ENCODE measurements at places on chromosomes 5 and 9.

GRCh38 chr5:158813275-158813674 lies 286.4 kb downstream of the EBF1 start:
- no peak for DNase-seq

DNA sequence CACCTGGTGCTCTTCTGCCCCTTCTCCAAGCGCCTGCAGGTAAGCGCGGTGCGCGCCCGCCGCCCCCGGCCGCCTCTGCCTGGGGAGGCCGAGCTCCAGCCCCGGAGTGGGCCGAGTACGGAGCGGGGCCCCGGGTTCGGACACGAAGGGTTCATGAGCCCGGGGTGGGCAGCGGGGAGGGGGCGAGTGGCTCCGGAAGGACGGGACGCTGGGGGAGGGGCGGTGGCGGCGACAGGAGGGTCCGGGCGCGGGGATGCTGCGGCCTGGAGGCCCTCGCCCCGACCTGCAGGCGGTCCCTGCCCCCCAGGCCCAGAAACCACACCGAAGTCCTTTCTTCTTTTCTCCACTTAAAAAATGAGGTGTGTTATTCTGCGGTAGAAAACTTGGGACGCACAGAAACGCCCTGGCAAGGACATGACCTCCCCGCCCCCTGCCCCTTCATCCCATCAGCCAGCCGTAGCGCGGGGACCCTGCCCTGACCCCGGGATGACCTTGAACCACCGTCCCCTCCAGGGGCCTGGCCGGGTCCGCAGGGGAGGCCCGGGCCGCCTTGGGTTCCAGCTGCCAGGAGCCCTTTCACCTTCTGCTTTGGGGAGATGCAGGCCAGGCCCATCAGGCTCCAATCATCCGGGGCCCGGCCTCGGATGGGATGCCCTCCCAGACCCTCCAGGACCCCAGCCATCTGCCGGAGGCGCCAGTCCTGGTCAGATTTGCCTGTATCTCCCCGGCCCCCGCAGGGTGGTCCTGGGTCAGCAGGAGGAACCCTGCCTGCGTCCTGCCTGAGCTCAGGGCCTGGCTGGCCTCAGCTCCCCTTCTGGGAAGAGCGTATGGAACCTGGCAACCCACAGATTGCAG lies 545 bp downstream of the DIPK1B start:
- DNase-seq, result no peak

DNA sequence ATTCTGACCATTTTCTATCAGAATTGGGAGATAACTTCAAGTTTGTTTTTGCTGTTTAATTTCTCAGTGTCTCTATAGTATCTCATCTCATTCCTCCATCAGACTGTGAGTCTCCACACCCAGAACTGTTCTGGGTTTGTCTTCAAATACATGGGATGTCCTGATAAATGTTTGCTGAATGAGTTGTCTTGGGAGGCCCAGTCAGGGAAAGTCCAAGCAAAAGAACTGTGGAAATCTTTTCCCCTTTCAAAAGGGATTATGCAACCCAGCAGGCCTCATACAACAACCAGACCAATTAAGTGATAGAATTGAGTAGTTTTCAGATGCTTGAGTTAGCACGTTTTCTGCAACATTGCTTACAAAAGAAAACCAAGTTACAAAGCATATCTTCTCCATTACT lies 324.4 kb downstream of the BRINP1 start:
- DNase-seq, result no peak

DNA sequence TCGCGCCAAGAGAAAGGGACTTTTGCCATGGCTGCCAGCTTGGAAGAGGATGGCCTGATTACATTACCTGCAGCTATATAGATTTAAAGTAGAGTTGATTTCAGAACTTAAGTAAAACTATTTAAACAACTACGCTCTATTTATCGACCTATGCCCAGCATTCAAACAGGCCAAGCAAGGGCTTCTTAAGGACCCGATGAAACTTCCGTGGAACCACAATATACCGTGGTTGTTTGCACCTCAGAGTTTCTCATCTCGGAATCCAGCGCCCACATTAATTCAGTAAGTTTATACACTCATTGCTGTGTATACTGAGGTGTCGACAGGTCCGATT lies 505 bp upstream of the CDC14B start:
- DNase-seq, result no peak

GRCh38 chr9:126838055-126838811 lies 22.2 kb upstream of the ZBTB34 start:
- DNase-seq, result no peak

DNA sequence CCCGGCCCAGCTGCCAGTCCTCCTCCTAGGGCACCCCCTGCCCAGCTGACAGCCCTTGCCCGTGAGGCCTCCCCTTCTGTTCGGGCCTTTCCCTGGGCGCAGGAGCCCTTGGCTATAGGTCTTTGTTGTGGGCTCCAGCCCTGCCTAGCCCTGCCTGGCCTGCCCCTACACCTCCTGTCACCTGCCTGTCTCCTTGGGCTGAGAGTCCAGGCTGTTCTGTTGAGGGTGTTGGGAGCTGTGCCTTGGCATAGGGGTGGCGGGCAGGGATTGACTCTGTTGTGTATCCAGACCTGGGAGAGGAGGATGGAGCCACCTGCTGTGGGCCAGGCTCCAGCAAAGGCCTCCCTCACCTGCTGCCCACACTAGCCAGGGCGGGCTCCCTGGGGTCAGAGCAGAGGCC lies 11.6 kb downstream of the FCN2 start:
- no peak for DNase-seq

DNA sequence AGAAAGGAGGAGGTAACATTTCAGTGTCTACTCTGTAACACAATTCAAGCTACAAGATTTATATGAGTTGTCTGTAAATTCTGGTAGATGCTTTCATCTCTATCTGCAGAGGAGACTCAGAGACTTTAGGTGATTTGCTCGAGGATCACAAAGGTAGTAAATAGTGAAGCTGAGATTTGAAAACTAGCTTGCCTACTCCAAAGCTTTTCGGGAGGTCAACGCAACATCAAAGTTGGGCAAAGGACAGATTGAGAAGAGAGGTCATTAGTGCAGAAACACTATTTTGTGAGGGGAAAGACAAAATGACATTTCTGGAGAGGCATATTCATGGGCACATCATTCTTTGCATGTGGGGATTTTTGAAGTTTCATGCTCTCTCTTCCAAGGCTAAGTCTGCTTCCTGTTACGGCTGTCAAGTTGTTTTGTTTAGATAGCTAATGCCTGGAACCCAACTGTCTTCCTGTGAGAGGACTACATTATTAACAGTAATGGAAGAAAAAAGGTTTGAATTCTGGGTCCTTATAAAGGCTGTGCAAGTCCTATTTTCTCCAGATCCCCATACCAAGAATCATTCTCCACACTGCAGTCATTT lies 413.5 kb upstream of the ZNF462 start:
- no peak for DNase-seq

- peak; percentile 90 for DNase-seq
These were observed 157.0 kb downstream of the RGS3 start for GRCh38 chr9:113620377-113621161.

- DNase-seq, result peak; percentile 97
These were observed 78.4 kb downstream of the BOD1 start for GRCh38 chr5:173538018-173538417.

GRCh38 chr5:146176805-146177204 lies 5.6 kb downstream of the LARS1 start:
- no peak for DNase-seq

- DNase-seq, result peak; percentile 58
These were observed 206.0 kb upstream of the DMRTA1 start for GRCh38 chr9:22240619-22241018.

- DNase-seq, result no peak
These were observed 222.1 kb downstream of the SYK start for GRCh38 chr9:91023741-91024140.

DNA sequence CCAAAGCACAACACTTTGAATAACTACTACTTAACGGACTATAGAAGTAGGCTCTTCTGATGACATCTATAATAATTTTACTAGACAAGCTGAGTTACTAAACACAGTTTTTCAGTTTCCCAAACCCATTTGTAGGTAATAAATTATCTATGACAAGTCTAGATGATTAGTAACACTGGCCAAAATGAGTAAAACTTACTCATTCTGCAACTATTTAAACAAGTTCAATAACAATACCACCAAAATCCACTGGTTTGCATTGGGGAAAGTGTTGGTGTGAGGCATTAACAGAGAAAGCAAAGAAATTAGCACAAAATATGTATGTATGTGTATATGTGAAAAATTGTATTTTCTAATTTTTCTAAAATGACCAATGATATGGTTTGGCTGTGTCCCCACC lies 119.3 kb downstream of the NR2F1-AS1 start:
- DNase-seq, result peak; percentile 3

- peak; percentile 56 for DNase-seq
These were observed 272.2 kb downstream of the AUH start for GRCh38 chr9:91089405-91090129.

- DNase-seq, result no peak
These were observed 133.8 kb downstream of the BARX1 start for GRCh38 chr9:93821307-93821703.

DNA sequence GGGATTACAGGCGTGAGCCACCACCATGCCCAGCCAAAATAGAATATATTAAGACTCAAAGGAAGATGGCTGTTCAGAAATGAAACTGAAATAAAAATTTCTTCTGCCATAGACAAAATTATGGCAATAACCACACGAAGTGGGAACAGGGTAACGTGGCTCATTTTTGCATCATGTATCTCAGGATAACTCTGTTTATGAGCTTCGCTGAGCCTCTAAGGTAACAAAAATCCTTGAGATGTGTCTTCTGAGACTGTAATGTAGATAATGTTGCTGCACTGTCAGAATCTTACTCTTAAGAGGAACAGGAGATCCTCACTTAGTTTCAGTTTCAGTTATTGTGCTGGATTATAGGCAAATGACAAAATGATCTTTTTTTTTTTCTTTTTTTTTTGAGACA lies 153.8 kb downstream of the GOLPH3 start:
- no peak for DNase-seq

GRCh38 chr9:124008694-124009530 lies 2.7 kb upstream of the LHX2 start:
- no peak for DNase-seq

All from myocyte (in vitro differentiated cells).